ENCODE measurements at places on chromosomes 2 and 18. TPM values are rescaled to one million over a fixed set of nuclear protein-coding genes. Genes with fewer than 3 reads are reported as not detected.
A peak's percentile ranks its signal among the peaks of the same experiment; 100 is the strongest.

The PPP1R7 gene
- 53.0 TPM for total RNA-seq

The CYP26B1 gene
- 5.1 TPM for total RNA-seq

The MTA3 gene
- total RNA-seq, result 30.3 TPM

The KATNAL2 gene
- 1.8 TPM for total RNA-seq

The RNF149 gene
- 60.6 TPM for total RNA-seq

The CCBE1 gene
- 3.0 TPM for total RNA-seq

The CNOT11 gene
- total RNA-seq, result 20.6 TPM

The GLI2 gene
- total RNA-seq, result 21.1 TPM

The PLEKHA3 gene
- 37.2 TPM for total RNA-seq

The POTEF gene
- not detected for total RNA-seq

The ADRA2B gene
- 7.1 TPM for total RNA-seq

The EFR3B gene
- total RNA-seq, result 1.7 TPM

- DNase-seq, result no peak
Measured at GRCh38 chr2:169900686-169901085, 73.4 kb downstream of the UBR3 start.

GRCh38 chr18:9737006-9737405 is 28.9 kb downstream of the RAB31 start:
- DNase-seq, result no peak

DNA sequence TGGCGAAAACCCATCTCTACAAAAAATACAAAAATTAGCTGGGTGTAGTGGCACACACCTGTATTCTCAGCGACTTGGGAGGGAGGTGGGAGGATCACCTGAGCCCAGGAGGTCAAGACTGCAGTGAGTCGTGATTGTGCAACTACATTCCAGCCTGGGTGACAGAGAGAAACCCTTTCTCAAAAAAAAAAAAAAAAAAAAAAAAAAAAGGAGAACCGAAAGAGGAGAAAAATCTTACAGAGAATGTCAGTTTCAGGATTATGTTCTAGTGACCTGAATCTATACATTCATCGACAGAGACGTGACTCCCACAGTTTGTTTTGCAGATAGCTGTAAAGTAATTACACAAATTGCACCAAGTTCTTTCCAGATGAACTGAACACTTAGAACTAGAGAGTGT is 187.8 kb downstream of the FTCDNL1 start:
- DNase-seq, result no peak

DNA sequence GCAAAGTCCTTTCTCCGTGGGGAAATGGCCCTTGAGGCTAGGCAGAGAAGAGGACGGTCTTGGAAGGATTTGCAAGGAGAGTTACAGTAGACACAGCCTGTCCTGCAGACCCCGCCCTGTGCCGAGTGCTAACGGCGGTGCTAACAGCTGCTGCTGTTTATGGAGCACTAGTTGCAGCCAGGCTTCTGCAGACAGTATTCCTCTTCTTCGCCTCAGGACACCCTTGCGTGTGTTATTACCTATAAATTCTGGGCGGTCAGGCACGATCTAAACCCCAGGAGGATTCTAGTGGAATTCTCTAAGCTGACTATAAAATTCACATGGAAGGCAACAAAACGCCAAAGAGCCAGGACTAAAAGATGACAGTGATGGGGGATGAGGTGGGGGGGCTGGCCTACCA is 139.8 kb downstream of the GLI2 start:
- peak; percentile 76 for DNase-seq

GRCh38 chr18:446941-447560 is 53.5 kb downstream of the COLEC12 start:
- DNase-seq, result no peak

GRCh38 chr2:212665948-212666347 is 127.3 kb upstream of the ERBB4 start:
- no peak for DNase-seq

- no peak for DNase-seq
Measured at GRCh38 chr2:153347818-153348495, 130.6 kb downstream of the RPRM start.

DNA sequence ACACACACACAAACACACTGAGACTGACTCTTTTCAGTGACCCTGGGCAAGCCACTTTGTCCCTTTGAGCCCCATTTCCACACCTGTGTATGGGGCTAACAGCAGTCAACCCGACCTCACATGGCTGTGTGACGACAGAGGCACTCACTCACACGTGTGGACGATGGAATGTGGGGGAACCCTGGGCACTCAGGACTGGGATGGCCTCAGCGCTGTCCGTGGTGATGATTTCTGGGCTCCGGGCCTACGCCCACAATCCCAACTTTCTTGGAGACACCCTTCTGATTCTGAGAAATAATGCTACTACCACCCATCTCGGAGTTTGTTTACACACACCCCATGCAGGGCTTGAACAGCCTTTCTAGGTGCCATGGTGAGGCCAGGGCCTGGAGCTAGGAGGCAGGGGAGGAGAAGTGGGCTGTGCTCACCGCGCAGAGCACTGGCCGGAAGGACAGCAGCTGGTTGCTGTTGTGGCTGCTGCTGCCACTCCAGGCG is 1.5 kb downstream of the CRYBA2 start:
- peak; percentile 76 for DNase-seq

DNA sequence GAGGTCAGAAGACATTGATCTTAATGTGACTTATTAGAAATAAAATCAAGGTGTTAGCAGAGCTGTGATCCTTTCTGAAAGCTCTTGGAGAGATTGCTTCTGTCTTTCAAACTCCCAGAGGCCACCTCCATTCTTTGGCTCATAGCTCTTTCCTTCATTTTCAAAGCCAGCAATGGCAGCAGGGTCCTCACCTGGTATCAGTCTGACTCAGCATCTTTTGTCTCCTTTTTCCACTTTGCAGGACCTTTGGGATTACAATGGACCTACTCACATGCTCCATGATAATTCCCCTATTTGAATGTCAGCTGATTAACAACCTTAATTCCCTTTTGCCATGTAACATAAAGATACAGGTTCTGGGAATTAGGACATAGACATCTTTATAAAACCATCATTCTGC is 6.8 kb upstream of the CDH20 start:
- no peak for DNase-seq

DNA sequence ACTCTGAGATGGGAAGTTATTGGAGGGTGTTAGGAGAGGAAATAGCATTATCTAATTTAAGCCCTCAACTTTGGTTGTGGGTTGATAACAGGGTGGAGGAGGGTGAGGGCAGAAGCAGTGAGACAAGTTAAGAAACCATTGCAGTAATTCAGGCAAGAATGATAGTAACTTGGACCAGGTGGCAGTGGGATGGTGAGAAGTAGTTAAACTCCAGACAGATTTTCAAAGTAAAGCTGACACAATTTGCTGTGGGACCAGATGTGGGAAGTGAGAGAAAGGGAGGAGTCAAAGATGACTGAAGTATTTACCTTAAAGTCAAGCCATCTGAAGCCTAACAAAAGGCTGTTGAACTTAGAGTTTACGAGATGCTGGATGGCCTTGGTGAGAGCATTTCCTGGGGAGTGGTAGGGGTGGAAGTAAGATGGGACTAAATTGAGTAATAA is 163.2 kb upstream of the KLF7 start:
- no peak for DNase-seq

DNA sequence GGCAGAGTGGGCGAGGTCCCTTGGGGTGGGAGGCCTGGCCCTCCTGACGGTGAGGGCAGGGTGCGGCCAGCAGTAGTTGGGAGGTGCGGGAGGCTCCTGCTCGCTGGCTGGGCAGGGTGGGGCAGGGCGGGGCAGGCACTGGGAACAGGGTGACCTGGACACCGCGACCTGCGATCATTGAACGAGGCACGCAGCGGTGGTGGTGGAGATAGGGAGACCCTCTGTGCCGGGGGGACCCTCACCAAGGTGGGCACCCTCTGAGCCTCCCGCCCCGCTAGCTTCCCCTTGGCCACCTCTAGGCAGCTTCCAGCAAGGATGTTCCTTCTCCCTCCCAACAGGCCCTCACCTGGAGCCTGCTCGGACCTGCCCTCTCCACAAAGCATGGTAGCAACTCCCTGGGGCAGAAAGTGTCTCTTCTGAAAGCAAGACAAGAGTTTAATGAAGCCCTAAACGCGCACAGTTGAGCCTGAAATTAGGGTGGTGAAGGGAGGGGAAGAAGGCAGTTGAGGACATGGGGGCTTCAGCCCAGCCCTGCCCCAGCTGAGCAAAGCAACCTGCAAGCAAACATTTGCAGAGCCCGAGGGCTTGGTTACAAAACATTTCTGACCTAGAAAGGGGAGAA is 15.4 kb upstream of the FOSL2 start:
- DNase-seq, result no peak

DNA sequence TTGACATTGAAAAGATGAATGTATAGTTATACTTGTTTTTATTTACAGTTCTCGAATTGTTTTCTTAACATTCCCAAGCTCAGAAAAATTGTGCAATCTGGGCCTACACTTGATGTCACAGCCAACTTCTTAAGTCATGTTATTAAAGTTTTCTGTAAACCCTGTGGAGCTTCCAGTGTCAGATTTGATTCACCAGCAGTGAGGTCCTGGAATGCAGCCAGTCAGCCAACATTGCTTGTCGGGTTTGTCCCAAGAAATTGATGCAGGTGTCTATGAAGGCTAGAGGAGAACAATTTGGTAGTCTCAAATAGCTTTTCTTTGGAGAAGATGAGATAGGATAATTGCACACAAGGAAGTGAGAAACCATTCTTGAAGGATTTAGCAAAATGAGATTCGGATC is 732.2 kb downstream of the DPP10 start:
- no peak for DNase-seq

- peak; percentile 92 for DNase-seq
Measured at GRCh38 chr2:47034973-47035609, 119.5 kb upstream of the MCFD2 start.

- no peak for DNase-seq
Measured at GRCh38 chr2:111175615-111176014, 54.9 kb downstream of the BCL2L11 start.

DNA sequence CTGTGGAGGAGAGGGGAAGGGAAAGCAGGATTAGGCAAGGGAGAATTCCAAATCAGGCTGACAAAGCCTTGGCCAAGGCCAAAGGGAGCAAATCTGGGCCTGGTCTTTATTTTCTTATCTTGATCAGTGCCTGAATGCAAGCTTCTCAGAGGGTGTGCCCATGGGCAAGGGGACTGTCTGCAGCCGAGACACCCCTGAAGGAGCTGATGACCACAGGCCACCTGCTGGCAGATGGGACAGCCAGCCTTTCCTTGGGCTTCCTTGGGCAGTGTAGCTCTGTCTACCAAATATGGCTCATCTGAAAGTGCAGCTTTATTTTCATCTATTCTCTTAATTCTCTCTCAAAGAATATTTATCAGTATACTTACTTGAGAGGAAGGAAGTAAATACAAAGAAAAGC is 117.0 kb downstream of the PKP4 start:
- no peak for DNase-seq

GRCh38 chr2:43280994-43281393 is 54.6 kb upstream of the ZFP36L2 start:
- no peak for DNase-seq
